ENCODE measurements at places on chromosomes 13 and 19.
A peak's percentile ranks its signal among the peaks of the same experiment; 100 is the strongest.

DNA sequence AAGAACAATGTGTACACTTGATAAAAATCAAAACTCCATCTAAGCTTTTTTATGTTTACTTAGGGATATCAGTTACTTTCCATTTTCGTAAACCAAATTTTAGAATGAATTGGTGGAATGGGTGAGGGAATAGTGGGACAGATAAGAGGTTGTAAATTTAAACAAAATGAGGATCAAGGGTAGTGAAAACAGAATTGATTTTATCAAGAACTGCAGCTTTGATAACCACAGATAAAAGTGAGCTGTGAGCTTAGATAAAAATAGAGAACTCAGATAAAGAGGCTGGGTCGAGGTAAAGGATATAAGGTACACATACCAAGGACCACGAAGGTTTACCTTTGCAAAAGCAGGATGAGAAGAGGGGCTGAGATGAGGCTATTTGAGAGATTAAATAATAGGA, 813.2 kb upstream of the GPC6 start:
- DNase-seq, result no peak

GRCh38 chr13:26895081-26895807, 134.7 kb upstream of the GPR12 start:
- peak; percentile 8 for DNase-seq

- DNase-seq, result no peak
These were observed 68.9 kb upstream of the GPR183 start for GRCh38 chr13:99376132-99376531.

DNA sequence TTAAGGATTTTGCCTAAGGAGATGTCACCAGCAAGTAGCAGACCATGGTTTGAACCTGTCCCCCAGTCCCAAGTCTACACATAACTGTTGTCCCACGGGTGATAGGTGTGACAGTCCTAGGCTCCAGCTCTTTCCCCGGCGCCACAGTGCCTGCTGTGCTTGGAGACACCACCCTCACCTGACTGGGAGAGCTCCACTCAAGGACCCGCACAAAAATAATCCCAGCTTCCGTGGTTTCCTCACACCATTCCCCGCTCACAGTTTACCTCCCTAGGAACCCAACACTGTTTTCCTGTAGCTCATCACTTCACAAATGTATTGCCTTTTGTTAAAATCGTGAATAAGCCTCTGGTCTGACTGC, 19.8 kb upstream of the RASA3 start:
- no peak for DNase-seq

GRCh38 chr19:46176116-46176860, 28.2 kb downstream of the IGFL2 start:
- DNase-seq, result no peak

GRCh38 chr13:83168590-83168989, 713.7 kb downstream of the SLITRK1 start:
- no peak for DNase-seq

DNA sequence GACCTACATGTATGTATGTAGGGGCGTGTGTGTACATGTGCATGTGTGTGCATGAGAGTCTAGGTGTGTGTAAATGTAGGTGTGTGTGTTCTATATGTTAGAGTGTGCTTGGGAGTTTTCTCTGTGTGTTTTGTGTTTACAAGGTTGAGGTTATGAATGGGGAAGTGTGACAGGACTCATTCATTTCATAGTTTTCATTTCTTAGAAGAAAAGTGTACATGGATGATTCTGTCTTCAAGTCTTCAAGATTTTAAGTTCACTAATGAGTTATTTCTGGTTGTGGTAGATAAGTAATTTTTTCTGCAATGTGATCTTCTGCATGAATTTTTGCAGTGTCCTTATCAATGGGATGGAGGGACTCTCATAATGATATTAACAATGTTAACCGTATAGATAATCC, 118.2 kb upstream of the SLC10A2 start:
- DNase-seq, result no peak

GRCh38 chr13:109235901-109236300, 550.5 kb downstream of the IRS2 start:
- DNase-seq, result no peak

- no peak for DNase-seq
These were observed 36.0 kb upstream of the PABPC3 start for GRCh38 chr13:25059958-25060357.

GRCh38 chr13:28337166-28338005, 157.5 kb downstream of the FLT1 start:
- no peak for DNase-seq

- peak; percentile 79 for DNase-seq
These were observed 6.7 kb downstream of the NAPSA start for GRCh38 chr19:50358483-50359327.

GRCh38 chr13:30634838-30635237, 17.1 kb downstream of the USPL1 start:
- DNase-seq, result no peak

DNA sequence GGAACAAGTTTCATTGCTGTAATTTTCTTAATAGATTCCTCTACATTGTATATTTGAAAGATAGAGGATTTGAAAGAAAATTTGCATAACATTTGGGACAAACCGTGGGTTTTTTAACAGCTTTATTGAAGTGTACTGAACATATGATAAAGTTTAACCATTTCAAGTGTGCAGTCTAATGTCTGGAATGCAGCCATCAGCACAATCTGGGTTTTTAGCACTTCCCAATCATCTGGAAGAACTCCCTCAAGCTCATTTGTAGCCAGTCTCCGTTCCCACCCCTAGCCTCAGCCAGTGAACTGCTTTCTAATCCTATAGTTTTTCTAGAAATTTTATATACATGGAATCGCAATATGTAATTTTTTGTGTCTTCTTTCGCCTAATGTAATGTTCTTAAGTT, 12.6 kb downstream of the METTL21C start:
- no peak for DNase-seq

- DNase-seq, result peak; percentile 52
These were observed at the start of gene ZNF541 for GRCh38 chr19:47573071-47574026. Gene ZNF541 (minus strand): TSS chr19:47573148. CDS start chr19:47555856, 17,292 bp downstream.

GRCh38 chr19:7063339-7063738, 4.9 kb upstream of the MBD3L3 start:
- DNase-seq, result no peak

DNA sequence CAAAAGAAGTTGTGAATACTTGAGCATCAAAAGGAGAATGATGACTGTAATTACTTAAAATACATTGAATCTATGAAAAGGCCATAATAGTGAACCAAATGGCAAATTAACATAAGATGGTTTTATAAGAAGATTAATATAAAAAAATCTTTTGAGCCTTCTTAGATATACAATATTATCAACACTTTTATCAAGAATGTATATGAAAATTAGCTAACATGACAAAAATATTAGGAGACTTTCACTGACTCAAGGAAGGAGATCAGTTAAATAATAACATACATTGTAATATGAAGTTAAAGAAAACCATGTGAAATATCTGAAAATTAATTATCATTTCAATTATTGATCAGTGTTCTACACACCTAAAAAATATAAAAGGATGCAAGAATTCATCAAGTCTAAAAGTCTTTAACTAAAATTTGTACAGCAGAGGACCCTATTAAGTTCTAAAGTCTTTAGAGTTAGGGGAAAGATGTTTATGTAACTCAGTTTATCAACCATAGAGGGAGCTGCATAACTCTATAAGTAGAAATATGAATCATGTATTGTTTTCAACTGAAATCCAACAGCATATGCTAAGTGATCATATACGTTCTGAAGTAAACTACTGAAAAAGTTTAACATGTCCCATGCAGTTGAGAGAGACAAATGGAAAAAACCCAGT, 756.1 kb upstream of the MIR17HG start:
- no peak for DNase-seq

GRCh38 chr19:34487651-34488051, 6.1 kb downstream of the WTIP start:
- no peak for DNase-seq

GRCh38 chr19:8505680-8506401, 3.4 kb upstream of the PRAM1 start:
- peak; percentile 73 for DNase-seq
